ENCODE measurements at places on chromosomes 1 and 21.
A peak's percentile ranks its signal among the peaks of the same experiment; 100 is the strongest.

DNA sequence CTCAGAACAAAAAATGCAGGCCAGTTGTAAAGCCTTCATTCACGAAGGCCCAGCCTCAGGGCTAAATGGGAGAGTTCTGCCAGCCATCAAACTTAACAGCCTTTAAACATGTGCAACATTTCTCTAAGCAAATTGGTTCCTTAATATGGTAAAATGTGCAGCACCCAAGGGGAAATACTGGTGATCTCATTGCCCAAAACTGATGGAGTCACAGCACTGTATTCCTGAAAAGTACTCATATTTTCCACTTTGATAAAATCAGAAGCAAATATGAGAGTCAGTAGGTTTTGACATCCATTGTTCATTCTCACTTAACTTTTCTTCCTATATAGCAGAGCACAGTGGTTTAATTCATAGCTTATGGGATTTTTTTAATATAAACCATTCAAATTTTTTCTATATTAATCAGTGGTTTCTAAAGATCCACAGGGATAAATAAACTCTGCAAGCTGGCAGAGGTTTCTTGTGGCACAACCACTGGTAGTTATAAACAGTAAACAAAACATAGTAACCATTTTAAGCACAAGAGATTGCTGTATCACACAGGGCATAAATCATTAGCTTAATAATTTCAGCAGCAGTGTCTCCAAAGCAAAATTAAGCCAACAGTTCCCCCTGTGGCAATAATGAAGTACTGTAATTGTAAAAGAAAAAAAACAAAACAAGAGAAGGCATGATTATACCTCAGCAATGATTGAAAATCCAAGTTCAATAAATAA lies 106.9 kb upstream of the LYPLAL1 start:
- DNase-seq = peak; percentile 79

DNA sequence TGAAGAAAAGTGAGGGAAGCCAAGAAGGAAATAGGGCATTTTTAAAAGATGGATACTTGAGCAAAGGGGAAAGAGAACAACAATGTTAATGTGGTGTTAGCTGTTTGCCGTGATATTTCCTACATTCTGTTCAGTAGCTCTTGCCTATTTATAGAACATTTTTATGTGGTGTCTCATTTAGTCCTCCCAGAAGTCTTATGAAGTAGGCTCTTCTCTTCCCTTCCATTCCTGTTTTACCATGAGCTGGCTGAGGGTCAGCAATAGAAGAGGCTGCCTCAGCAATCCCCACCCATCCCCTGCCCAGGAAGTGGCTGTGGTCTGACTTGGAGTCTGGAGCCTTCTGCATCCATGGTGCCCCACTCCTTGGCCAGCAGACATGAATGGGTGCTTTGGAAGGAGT lies 60.1 kb downstream of the KIAA0040 start:
- DNase-seq = peak; percentile 45

GRCh38 chr1:234452406-234452965 lies 26.5 kb downstream of the TARBP1 start:
- no peak for DNase-seq

- no peak for DNase-seq
Measured at GRCh38 chr1:29508458-29509107, 272.3 kb downstream of the PTPRU start.

GRCh38 chr1:175804561-175804960 lies 61.2 kb upstream of the TNR start:
- DNase-seq = no peak

- DNase-seq = no peak
Measured at GRCh38 chr1:171152549-171152948, 32.6 kb upstream of the FMO2 start.

DNA sequence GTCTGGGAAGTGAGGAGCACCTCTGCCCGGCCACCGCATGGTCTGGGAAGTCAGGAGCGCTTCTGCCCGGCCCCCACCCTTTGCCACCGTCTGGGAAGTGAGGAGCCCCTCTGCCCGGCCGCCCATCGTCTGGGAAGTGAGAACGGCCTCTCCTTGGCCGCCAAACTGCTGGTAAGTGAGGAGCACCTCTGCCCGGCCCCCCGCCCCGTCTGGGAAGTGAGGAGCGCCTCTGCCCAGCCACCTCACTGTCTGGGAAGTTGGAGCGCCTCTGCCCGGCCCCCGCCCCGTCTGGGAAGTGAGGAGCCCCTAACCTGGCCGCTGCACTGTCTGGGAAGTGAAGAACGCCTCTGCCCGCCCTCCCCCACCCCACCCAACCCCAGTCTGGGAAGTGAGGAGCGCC lies 22.6 kb downstream of the KCNH1 start:
- DNase-seq = no peak

DNA sequence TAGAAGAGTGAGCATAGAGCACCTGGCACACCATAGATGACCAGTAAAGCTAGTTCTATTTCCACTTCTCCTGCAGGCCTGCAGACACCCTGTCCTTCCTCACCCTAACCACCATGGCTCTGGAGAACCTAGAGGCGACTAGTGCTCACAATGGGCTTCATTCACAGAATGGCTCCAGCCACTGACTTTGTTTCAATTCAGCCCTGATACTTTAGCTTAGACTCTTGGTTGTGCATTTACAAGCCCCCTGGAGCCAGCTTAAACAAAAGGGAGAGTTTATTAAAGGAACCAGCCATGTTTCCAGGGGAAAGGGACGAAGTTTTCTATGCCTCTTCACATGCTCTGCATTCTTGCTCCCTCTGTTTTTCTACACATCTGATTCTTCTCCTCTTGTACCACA lies 123.7 kb downstream of the NAV1 start:
- no peak for DNase-seq

GRCh38 chr1:151763990-151764389 lies 694 bp upstream of the MRPL9 start:
- DNase-seq = peak; percentile 3

- DNase-seq = no peak
Measured at GRCh38 chr1:174167265-174167803, 8.0 kb downstream of the RABGAP1L start.
